Right kidney (tissue), 9 donors: ENCODE measurements at places on chromosomes 1 and 21.
A peak's percentile ranks its signal among the peaks of the same experiment; 100 is the strongest.

- DNase-seq: no peak
Measured at GRCh38 chr1:111225717-111226400, 1.7 kb upstream of the CHI3L2 start.

GRCh38 chr1:22731924-22732720 is 21.5 kb downstream of the EPHB2 start:
- no peak for DNase-seq

GRCh38 chr1:239893127-239893731 is 198.5 kb upstream of the FMN2 start:
- DNase-seq: no peak

GRCh38 chr1:18045203-18045602 is 62.4 kb upstream of the IGSF21 start:
- DNase-seq: no peak

- no peak for DNase-seq
Measured at GRCh38 chr1:113490384-113490783, 100.1 kb downstream of the MAGI3 start.

GRCh38 chr1:88946861-88947260 is 45.6 kb downstream of the KYAT3 start:
- DNase-seq: no peak

DNA sequence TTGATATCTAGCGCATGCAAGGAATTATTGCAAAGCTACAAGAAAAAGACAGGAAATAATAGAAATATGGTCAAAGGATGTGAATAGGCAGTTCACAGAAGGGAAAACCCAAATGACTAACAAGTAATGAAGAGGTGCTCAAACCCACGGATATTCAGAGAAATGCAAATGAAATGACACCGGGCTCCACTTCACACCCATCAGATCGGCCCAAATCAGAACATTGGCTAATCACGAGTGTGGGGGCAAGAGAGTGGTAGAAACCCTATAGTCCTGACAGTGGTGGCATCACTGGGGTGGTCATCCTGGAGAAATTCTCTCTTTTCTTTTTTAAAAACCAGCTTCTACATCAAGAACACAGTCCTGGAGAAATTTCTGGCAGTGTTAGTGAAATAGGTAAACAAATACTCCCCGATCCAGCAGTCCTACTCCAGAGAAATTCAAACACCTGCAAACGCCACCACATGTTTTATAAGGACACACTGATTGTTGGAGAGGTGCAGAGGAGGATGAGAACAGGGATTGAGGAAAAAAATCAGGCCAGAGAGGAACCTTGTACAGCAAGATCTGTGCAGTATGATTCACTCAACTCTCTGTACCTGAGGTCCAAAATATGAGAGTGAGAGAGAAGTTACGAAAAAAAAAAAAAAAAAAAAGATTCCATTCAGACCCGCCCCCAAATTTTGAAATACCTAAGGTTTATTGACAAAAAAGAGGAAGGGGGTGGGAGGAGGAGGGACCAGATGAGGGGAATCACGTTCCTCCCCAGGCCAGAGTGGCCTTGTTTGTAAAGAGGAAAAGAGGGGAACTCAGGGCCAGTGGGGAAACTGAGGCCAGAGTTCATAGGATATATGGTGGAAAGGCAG is 9.2 kb upstream of the TNFRSF1B start:
- DNase-seq: no peak

GRCh38 chr21:45419162-45419561 is 14.2 kb downstream of the COL18A1 start:
- DNase-seq: no peak

- DNase-seq: no peak
Measured at GRCh38 chr1:6006882-6007281, 14.7 kb upstream of the NPHP4 start.

- DNase-seq: no peak
Measured at GRCh38 chr1:172589553-172589952, 56.6 kb downstream of the SUCO start.

GRCh38 chr1:15833842-15834405 is 13.6 kb upstream of the SPEN start:
- no peak for DNase-seq

GRCh38 chr1:58611861-58612385 is 34.9 kb upstream of the TACSTD2 start:
- DNase-seq: no peak

- no peak for DNase-seq
Measured at GRCh38 chr1:117342397-117342796, 24.9 kb upstream of the MAN1A2 start.

DNA sequence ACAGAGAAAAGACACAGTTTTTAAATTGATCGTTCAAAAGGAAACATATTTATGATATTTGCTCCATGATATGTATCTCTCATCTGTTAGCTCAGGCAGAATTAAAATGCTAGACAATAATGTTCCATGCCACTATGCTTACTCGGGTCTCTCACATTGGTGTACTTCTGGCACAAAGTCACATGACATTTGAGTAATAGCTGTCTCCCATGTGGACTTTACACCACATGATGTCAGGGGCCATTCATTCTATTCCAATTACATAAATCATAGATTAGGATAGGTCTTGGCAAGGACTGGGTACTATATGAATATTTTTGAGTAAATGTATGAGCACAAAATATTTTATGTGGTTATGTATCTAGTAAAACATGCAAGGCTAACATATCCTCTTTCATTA is 648.4 kb downstream of the PLA2G4A start:
- no peak for DNase-seq

GRCh38 chr1:202315576-202316168 is 26.1 kb downstream of the UBE2T start:
- peak; percentile 58 for DNase-seq

GRCh38 chr1:152519851-152520250 is 5.6 kb downstream of the CRCT1 start:
- no peak for DNase-seq

- DNase-seq: no peak
Measured at GRCh38 chr1:248790456-248790855, 34.9 kb upstream of the LYPD8 start.

DNA sequence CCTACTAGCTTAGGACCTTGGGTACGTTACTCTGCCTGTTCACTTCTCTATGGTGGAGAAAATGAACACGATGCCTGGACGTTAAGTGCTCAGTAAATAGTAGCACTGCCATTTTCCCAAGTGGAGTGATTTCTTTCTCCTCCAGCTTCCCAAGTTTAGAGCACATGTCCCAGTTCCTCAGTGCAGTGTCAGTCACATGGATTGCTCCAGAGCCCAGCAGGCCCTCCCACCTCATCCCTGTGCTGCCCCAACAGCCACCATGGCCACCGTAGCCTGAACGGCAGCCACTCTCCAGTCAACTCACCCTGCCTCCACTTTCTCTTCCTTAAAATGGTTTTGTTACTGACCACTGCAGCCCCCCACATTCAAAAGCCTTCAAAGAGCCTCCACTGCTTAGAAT is 8.5 kb downstream of the STMN1 start:
- no peak for DNase-seq

- no peak for DNase-seq
Measured at GRCh38 chr1:79310609-79311008, 304.1 kb upstream of the ADGRL4 start.

DNA sequence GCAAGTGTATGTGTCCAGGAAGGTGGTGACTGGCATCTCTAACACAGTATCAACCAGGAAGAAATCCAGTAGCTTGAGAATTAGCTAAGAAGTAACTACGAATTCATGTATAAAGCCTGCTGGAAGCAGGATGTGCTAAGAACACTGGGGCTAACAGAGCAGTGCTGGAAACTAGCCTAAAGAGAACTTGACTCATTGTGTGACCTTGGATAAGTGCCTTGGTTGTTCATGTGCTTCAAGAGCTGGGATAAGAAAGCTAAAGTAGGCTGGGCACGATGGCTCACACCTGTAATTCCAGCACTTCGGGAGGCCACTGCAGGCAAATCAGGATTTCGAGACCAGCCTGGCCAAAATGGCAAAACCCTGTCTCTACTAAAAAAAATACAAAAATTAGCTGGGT is 186.9 kb downstream of the RRAGC start:
- no peak for DNase-seq

- no peak for DNase-seq
Measured at GRCh38 chr1:12811409-12811784, 19.8 kb downstream of the PRAMEF11 start.

DNA sequence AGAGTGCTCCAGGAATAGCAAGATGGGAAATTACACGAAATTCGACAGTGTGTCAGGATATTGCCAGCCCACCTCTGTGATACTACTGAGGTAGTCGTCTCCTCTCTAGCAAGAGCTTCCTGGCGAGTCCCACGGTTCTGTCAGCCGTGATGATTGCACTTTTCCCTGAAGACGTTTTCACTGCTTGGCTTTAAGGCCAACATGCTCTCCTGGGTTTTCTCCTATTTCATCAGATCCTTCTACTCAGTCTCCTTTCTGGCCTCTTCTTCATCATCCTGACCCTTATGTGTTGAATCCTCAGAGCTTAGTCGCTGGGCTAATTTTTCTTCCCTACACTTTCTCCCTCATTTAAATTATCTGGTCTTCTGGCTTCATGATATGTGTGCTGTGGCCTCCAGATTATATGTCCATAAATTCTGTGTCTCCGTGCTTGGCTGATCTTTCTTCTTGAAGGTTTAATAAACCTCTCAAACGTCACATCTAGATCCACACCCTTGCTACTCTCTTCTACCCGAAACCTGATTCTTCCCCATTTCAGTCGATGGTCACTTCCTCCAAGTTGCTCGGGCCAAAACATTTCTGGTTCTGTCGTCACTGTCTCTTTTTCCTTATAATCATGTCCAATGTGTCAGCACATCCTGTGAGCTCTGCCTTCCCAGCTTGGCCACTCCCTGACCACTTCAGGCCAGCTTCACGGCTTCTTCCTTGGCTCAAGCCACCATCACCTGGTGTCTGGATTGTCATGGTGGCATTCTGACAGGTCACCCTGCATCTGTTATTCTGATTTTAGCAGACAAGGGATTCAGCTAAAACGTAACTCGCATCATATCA is 12.2 kb downstream of the OR2B11 start:
- no peak for DNase-seq

DNA sequence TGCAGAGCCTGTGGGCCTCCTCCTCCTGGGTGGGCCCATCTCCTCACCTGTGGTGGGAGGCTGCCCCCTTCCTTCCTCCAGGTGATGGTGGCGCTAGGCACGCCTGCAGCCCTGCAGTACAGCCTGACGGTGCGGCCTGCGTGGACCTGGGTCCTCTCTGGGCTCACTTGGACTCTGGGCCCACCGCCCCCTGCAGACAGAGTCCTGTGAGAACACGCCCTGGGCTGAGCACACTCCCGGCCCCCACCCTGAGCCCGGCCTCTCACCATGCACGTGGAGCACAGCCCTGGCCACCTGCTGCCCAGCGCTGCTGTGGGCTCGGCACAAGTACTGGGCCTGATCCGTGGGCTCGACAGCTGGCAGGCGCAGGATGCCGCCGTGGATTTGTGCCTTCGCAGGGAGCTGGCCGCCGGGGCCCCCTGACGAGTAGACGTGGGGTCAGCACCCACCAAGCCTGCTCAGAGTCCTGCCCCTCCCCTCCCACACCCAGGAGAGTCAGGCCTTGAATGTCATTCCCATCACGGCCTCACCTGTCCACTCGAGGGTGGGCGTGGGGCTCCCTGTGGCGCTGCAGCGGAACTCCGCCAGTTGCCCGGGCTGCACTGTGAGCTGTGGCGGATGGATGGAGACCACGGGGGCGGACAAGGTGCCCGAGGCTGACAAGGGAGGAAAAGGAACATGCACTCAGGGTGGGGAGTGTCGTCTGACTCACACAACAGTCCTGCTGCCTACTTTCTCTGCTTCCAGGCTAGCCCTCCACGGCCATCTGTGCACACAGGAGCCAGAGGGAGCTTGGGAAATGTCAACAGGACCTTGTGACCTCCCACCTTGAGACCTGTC is 43.4 kb downstream of the LDLRAD2 start:
- no peak for DNase-seq

DNA sequence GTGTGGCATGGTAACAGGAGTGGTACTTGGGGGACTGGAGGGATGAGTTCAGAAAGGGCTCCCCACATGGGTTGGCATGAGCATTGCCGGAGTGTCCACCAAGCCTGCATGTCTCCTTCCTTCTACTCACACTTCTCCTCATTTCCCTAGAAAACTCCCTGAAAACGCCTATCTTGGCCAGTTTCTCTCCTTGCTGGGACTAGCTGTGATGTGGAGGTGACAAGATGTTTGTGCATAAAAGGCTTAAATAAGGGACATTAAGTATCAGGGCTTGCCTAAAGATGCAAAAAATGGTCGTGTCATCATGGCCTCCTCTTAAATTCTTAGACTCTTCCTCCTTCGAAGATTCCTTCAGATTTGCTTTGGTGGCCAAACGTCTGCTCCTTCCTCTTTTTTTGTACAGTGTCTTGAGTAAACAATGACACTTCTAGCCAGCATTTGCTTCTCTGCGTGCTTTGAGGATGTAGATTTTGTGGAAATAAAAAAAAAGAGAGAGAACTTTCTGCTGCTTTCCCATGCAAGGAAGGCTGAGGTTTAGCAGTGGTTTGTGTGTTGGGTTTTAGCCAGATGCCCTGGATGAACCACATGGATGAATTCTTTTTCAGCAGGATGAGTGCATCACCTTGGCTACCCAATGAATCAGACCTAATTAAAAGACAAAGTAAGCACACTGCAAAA is 239.1 kb upstream of the IRF2BP2 start:
- DNase-seq: no peak

GRCh38 chr1:224497714-224498573 is 63.3 kb upstream of the WDR26 start:
- peak; percentile 42 for DNase-seq

GRCh38 chr1:43367026-43367903 is 546 bp downstream of the ELOVL1 start:
- peak; percentile 63 for DNase-seq

DNA sequence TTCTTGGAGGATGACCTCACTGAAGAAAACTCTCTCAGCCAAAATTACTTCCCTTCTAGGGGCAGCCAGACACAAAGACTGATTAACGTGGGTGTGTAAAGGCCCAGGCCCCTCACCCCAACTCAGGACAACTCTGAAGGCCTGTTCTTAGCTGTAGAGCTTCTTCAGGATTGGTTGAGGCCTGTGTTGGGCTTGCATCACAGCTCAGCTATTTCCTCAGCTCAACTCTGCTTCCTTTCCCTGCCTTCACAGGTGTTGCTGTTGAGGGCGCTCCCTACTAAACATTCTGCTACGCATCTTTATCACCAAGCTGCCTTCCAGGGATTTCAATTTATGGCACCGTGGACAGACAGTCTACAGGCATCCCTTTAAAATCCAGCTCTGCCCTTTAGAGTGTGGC is 36.8 kb downstream of the MAB21L3 start:
- no peak for DNase-seq

DNA sequence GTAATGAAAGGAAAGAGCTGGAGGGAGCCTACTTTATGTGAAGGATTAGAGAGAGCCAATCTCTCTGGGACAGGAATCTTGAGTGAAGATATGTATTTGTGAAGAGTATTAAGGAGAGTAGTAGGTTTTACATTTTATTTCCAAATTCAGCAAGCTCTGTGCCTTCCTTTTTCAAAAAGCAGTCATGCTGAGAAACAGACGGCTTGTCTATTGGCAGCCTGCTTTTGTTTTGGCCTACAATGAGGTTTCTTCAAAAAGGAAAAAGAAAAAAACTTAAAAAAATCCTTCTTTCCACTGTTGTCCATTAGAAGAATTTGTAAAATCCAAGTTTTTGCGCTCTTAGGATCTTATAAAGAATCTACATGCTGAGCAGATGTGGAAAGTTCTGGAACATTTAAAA is 103.6 kb upstream of the PTGFR start:
- no peak for DNase-seq

GRCh38 chr1:25564777-25565574 is 21.6 kb downstream of the LDLRAP1 start:
- DNase-seq: no peak

- no peak for DNase-seq
Measured at GRCh38 chr1:207156095-207156494, 52.1 kb downstream of the C4BPA start.
